ENCODE measurements at places on chromosomes 6 and 20.
A peak's percentile ranks its signal among the peaks of the same experiment; 100 is the strongest.

DNA sequence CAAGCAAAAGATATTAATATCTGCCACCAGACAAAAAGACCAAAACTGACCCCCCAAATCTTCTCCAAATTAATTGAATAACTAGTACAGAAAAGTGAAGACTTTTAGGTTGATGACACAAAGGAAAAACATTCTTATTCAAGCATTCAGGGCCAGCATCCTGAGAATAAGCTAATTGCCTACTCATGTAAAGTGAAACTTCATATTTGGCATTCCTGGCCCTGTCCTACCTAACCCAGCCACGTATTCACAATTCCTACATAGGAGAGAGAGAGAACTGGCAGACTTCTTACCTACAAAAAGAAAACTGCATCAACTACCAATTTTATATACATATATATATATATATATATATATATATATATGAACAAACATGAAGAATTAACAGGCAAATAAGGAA lies 4.9 kb upstream of the ASCC3 start:
- DNase-seq, result no peak

DNA sequence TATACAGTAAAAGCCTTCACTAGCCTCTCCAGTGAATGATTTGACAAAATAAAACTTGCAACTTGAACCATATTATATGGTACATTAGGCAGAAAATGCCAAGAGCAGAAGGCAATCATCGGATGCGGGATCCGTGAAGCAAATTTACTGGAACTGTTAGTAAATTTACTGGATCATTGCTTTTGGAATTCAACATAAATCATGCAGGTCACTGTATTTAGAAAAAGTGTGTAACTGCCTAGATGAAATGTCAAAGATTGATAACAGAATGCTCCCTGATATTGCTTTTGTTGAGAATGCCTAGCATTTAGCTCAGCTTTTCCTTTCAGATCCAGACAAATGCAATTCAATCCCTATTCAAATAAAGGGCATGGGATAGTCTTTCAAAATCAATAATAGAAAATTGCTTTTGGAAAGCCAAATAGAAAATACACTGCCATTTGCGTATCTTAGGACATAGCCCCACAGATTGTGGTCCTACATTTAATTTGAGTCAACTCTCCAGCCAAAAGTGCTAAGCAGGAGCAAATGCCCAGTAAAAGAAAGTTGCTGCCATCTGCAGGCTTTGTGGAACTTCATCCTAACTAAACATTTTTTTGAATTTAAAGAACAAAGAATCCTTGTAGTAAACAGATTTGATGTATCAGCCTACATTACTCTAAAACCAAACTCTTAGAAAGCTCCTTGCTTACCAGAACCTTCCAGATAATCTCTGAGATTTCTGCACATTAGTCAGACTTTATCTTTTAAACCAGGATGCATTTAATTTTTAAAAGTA lies 109.5 kb upstream of the HSF2 start:
- no peak for DNase-seq

DNA sequence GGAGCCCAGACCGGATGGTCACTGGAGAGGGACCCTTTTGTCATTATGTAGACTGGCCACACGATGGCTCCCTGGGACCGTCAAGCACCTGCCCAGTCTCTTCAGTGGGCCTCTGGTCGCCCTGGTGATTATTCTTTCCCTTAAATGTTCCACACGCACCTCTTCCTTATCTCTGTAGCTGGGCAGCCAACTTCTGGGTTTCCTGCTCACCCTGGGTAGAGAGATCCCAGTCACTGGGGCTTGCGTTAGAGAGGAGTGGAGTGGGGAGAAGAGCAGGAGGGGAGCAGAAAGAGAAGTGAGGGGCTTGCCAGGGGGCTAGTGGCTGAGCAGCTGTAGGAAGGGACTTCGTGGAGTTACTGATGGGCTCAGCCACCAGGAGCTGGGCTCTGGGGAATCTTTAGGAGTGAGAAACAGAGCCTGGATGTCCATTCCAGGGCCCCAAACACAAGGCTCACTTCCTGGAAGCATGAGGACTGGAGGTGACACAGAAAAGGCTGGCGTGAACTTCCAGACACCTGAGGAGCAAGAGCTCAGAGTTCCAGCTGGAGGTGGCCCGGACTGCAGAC lies 150.1 kb downstream of the DHX35 start:
- no peak for DNase-seq

DNA sequence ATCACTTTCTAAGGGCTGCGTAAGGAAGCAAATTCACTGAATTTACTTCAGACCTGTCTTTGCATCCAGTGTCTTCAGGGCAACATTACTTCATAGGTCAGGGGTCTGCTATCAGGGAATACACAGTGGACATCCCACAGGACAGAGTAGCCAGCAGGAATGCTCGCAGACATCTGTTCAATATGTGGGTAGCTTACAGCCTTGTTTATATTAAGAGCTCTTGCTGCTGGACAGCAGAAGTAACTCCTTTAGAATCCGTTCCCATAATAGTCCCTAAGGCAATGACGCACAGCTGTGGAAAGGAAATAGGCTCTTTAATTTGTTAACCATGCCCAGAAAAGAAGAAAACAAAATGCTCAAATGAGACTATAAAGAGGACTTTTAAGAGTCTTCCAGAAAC lies 198.7 kb downstream of the MOXD1 start:
- DNase-seq, result no peak

GRCh38 chr6:88982720-88983119 lies 19.3 kb upstream of the RNGTT start:
- DNase-seq, result peak; percentile 1

DNA sequence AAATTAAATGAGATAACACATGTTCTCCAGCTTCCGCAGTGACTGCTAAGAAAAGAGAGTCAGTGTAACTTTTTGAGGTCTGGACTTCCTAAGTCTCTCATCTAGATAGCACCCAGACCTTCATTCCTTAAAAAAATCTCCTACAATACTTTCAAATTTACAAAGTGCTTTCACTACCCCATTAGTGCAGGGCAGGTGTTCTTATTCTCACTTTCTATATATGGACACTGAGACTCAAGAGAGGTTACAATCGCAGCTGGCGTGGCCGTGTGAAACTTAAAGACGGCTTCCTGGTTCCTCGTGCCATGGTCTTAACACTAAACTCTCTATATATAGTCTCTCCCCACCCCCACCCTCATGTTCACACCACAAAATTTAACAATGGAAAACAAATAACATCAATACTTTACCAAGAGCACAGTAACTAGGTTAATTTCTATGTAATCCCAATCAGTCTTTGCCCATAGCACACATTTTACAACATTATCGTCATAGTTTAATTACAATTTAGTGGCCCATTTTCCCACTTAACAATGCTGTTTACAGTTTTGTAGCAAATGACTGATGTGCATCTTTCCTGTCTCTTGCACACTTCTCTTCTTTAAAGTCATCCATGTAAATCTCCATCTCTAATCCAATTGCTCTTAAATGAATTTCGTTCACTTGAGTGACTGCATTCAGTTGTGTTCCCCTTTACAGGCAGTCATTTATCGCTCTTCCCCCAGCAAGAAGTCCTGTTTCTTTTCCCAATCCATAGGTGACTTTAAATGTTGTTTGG lies 78.8 kb upstream of the ARID1B start:
- DNase-seq, result no peak

GRCh38 chr20:53786445-53787267 lies 193.0 kb upstream of the ZNF217 start:
- DNase-seq, result no peak

- no peak for DNase-seq
Observed at GRCh38 chr20:8066662-8067061, 47.1 kb upstream of the TMX4 start.

DNA sequence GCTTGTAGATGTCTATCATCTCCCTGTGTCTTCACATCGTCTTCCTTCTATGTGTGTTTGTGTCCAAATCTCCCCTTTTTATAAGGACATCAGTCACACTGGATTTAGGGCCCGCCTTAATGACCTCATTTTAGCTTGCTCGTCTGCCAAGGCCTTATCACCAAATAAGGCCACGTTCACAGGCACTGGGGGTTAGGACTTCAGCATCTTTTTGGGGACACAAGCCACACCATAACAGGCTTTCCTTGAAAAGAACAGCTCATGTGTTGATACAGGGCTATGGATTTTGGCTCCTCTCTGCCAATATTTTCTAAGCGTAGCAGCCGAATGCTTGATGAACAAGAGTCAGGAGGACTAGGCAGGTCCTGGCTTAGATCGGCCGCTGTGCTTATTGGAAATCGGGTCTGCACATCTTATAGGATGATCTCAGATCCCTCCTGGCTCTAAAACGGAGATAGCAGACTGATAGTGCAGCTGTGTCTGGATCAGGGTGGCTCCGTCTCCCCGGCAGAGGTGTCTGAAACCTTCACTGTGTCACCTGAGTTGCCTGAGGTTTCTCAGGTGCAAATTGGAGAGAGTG lies 16.2 kb upstream of the TMEM181 start:
- no peak for DNase-seq

GRCh38 chr20:48832405-48832730 lies 4.6 kb upstream of the PREX1 start:
- no peak for DNase-seq

DNA sequence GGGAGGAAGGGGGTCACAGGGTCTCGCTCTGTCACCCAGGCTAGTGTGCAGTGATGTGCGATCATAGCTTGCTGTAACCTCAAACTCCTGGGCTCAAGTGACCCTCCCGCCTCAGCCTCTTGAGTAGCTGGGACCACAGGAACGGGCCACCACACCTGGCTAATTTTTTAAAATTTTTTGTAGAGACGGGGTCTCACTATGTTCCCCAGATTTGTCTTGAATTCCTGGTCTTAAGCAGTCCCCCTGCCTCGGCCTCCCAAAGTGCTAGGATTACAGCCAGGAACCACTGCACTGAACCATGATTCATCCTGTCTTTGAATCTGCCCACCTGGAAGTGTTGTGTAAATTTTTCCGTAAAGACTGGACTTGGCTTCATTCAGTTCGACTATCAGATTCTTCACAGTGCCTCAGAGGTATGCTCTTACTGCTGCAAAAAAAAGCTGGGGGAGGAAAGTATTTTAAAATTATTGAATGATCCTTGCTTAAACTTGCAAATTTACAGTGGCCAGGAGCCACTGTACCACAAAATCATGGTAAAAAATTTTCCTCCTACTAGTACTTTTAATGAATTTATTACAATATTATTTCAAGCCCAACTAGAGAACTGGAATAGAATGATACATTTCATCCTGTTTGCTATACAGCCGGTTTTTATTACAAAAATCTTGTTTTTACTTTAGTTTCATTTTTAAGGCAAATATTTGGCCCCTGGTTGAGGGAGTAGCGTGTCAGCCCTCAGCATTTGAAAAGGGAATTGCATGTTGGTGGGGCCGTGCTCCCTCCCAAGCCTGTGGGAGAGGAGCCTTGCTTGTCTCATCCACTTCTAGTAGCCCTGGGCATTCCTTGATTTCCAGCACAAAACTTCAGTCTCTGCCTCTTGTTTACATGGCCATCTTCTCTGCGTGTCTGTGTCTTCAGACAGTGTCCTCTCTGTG lies 202.5 kb upstream of the SGK1 start:
- no peak for DNase-seq

DNA sequence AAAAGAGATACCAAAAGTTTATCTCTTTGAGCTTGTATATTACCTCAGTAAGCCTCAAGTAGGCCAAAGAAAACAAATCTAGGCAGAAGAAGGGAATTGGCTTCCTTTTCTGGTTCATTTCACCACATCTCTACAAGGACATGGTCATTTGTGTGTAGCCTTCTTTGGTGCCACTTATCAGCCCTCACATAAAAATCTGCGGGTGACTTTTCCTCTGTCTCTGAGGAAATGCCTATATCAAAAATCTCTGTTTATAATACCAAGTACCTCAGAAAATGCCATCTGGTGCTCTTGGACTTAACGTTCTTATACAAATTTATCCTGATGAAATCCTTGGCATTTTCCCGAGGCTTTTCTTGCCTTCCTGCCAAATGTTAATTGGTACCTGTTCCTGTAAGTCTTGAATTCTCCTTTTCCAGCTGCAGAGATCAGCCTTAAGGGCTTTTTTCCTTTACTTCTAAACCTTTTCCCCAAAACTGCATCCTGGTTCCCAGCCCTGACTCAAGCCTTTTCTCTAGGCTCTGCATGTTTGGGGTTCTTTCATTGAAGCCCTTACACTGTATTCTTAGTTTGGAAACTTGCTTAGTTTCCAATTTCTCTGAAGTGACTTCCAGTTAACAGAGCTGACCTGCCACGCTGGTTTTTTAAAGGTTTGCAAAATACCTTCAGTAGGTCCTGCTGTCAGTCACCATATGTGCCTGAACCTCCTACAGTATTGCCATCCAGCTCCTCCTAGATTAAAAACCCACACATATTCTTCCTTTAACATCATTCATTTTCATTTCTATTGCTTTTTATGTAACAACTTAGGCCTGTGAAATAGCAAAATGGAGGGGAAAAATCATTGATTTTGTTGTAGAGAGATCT lies 191.2 kb upstream of the PREP start:
- DNase-seq, result no peak

- DNase-seq, result no peak
Observed at GRCh38 chr6:129992881-129993280, 25.5 kb upstream of the L3MBTL3 start.

DNA sequence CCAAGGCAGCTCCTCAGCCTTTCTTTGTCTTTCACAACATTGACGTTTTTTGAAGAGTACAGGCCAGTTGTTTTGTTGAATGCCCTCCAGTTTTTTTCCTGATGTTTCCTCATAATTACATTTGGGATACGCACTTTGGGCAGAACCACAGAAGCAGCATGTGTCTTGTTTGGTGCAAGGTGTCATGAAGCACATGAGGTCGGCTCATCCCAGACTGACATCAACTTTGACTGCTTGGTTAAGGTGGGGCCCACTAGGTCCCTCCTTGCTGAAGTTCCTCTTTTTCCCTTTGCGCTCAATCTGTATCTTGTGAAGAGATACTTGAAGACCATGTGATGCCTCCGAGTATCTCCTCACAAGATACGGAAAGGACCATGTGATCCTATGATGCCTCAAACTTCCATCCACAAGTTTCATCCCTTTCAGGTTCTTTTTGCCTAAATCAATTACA lies 10.5 kb downstream of the SNAI1 start:
- no peak for DNase-seq

DNA sequence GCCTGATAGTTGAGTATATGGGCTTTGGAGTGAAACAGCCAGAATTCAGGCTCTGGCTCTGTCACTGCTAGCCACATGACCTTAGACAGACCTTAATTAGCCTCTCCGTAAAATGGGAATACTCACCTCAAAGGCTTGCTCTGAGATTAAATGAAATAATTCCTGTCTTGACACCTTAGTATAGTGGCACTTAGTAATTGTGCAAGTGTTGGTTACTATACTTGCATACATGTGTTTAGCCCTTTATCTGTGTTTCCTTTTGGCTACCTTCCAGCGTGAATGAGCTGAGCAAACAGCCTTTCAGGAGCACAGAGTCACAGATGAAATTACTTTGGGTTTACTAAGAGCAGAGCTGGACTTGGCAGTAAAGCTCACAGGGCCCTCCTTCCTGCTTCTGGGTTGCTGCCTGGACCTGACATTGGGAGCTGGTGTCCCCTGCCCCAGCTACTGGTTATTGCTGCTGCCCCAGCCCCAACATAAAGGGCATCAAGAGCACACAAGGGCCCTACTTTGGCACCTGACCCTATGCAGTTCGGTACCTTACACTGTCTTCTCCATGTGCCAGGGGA lies 32.8 kb downstream of the CD164 start:
- DNase-seq, result no peak
